ENCODE measurements at places on chromosomes 5 and 9. TPM values are rescaled to one million over a fixed set of nuclear protein-coding genes. Genes with fewer than 3 reads are reported as not detected.
A peak's percentile ranks its signal among the peaks of the same experiment; 100 is the strongest.

Gene EXOSC3
- total RNA-seq = 24.6 TPM

Gene ELOVL7
- total RNA-seq = 0.72 TPM

Gene PCDHA4
- 9.5 TPM for total RNA-seq

Gene PCDHA11
- 5.8 TPM for total RNA-seq

Gene KIAA1958
- total RNA-seq = 10.4 TPM

Gene C5orf34
- total RNA-seq = 3.3 TPM

DNA sequence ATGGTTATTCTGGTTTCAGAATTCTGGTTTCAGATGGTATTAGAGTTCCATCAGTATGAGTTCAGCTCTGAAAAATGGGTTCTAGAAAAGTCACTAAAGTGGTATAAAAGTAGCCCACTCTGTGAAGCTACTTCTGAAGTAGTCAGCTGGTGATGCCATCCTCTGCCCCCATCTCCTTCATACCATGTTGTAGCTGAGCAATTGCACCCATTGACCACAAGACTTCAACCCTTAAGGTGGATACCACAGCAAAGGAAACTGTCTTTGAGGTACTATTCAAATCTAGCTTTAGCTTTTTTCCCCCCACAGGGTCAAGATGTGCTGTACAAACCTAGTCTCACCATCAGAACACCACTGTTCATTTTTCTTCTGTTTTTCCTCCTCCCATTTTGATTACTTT is 444.9 kb downstream of the DMAC1 start:
- DNase-seq = no peak
- no peak overlapping the region for H3K4me3 ChIP-seq
- H3K27me3 ChIP-seq = peaks cover 4% of the 10 kb centered on the region
- no peaks in the 10 kb centered on the region for H3K36me3 ChIP-seq
- no peaks in the 10 kb centered on the region for H3K4me1 ChIP-seq
- no peak overlapping the region for H3K27ac ChIP-seq

GRCh38 chr5:170330568-170331054 is 33.0 kb upstream of the LCP2 start:
- H3K4me3 ChIP-seq = no peak overlapping the region
- no peaks in the 10 kb centered on the region for H3K4me1 ChIP-seq
- no peaks in the 10 kb centered on the region for H3K36me3 ChIP-seq

GRCh38 chr5:172766287-172767108 is 4.5 kb downstream of the DUSP1 start:
- H3K27ac ChIP-seq = peak overlapping the region; percentile 95
- H3K4me1 ChIP-seq = peaks cover 31% of the 10 kb centered on the region
- peak overlapping the region; percentile 96 for H3K4me3 ChIP-seq
- peak; percentile 83 for DNase-seq
- peaks cover 25% of the 10 kb centered on the region for H3K36me3 ChIP-seq

DNA sequence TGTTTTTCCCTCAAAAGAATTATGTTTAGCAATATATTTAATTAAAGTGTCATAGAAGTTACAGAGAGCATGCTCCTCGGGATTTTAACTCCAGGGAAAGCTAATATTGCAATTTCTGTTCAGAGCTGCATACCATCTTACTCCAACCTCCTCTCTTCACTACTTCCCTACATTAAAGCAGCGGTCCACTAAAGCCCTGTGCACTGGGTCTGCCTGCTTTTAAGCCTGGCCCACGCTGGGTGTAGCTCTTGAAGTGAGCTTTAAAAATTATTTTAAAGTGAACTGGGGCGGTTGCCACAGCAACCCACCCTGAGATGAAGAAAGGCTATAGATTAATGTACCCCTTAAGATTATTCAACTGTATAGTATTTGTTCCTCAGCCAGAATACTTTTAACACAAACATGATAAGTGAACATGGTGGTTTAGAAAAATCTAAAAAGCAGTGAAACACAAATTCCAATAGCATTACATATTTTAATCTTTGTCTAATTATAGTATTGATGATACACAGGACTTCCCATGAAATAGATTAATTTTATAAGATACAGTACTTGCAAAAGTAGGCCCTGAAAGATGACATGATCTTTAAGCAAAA is 3.9 kb upstream of the MEF2C start:
- no peak overlapping the region for H3K27ac ChIP-seq
- H3K4me3 ChIP-seq = no peak overlapping the region
- H3K4me1 ChIP-seq = no peaks in the 10 kb centered on the region
- H3K36me3 ChIP-seq = no peaks in the 10 kb centered on the region

GRCh38 chr5:137022043-137022442 is 477.1 kb downstream of the SPOCK1 start:
- H3K27me3 ChIP-seq = no peaks in the 10 kb centered on the region
- no peaks in the 10 kb centered on the region for H3K36me3 ChIP-seq
- no peak overlapping the region for H3K4me3 ChIP-seq
- no peak overlapping the region for H3K27ac ChIP-seq
- peaks cover 6% of the 10 kb centered on the region for H3K4me1 ChIP-seq

- H3K27me3 ChIP-seq = no peaks in the 10 kb centered on the region
- no peak for DNase-seq
- H3K4me1 ChIP-seq = no peaks in the 10 kb centered on the region
- no peak overlapping the region for H3K27ac ChIP-seq
Measured at GRCh38 chr5:171261361-171261760, 47.7 kb upstream of the TLX3 start.

- no peaks in the 10 kb centered on the region for H3K27me3 ChIP-seq
- no peaks in the 10 kb centered on the region for H3K4me1 ChIP-seq
- H3K4me3 ChIP-seq = no peak overlapping the region
- DNase-seq = no peak
Measured at GRCh38 chr5:117177302-117177701, 602.7 kb upstream of the SEMA6A start.

GRCh38 chr5:138354926-138355378 is 2.5 kb downstream of the KDM3B start:
- no peaks in the 10 kb centered on the region for H3K27me3 ChIP-seq
- DNase-seq = peak; percentile 82
- no peak overlapping the region for H3K27ac ChIP-seq
- H3K36me3 ChIP-seq = no peaks in the 10 kb centered on the region
- H3K4me3 ChIP-seq = peak overlapping the region; percentile 85

DNA sequence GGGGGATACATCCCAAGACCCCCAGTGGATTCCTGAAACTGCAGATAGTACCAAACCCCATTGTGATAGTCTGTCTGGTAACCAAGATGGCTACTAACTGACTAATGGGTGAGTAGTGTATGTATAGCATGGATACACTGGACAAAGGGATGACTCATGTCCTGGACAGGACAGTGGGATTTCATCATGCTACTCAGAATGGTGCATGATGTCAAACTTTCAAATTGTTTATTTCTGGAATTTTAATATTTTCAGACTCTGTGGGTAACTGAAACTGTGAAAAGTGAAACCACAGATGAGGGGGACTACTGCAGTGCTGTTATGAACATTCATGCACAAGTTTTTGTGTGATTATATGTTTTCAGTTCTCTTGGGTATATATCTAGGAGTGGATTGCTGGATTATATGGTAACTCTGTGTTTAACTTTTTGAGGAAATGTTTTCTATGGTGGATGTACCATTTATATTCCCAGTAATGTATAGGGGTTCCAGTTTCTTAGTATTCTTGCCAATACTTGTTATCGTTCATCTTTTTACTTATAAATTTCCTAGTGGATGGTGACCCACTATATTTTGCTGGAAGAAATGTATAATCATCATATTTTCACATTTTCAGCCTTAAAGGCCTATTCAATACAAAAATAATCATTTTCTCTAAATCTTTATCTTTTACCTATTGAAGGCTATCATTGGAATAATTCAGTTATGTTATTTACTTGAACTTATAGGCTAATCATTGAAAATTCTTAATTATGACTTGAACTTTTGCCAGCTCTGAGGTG is 140.9 kb downstream of the NR3C1 start:
- no peaks in the 10 kb centered on the region for H3K27me3 ChIP-seq
- H3K36me3 ChIP-seq = no peaks in the 10 kb centered on the region
- peak overlapping the region; percentile 77 for H3K27ac ChIP-seq
- peaks cover 4% of the 10 kb centered on the region for H3K4me1 ChIP-seq
- H3K4me3 ChIP-seq = no peak overlapping the region

GRCh38 chr9:91074866-91075265 is 273.2 kb downstream of the SYK start:
- H3K27me3 ChIP-seq = no peaks in the 10 kb centered on the region
- H3K4me3 ChIP-seq = no peak overlapping the region
- peaks cover 15% of the 10 kb centered on the region for H3K4me1 ChIP-seq
- H3K36me3 ChIP-seq = no peaks in the 10 kb centered on the region
- no peak overlapping the region for H3K27ac ChIP-seq

DNA sequence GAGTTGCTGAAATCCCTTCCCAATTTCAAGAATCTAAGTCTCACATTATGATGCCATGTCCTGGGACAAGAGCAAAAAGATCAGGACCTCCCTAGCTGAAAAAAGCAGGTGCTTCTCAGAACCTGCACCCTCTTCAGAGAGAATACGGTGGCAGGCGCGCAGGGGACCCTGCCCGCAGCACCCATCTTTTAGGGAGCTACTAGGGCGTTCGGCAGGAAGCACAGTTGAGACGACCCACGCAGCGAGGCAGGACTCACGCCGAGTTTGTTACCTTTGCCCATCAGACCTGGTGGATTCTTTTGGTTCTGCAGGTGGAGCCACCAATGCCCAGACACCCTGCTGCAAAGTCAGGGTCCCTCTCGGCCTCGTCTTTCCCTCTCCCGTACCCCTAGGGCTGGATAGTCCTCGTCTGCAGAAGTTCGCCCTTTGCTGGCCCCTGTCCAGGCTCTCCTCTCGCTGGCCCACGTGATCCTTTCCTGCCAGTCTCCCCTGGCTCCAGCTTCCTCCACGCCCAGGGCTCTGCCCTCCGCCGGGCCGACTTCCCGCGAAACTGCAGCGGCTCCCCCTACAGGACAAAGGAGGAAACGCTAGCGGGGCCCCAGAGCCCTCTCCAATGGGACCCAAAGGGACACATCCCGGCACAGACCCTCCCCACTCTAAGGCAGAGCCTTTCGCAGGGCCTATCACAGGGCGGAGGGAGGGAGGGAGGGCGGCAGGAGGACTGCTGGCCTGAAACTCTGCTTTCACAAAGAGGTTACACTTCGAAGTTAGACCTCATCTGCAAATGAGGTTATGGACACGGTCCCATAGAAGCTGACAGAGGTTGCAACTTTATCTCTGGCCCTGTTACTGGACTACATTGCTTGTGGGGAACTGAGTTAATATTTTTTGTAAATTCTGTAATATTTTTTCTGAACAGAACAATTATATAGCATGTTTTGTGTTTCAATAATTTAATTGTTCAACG is 28.8 kb downstream of the TMEM174 start:
- H3K4me1 ChIP-seq = no peaks in the 10 kb centered on the region
- H3K4me3 ChIP-seq = no peak overlapping the region
- DNase-seq = peak; percentile 32
- peaks cover 6% of the 10 kb centered on the region for H3K27me3 ChIP-seq
- no peak overlapping the region for H3K27ac ChIP-seq
- no peaks in the 10 kb centered on the region for H3K36me3 ChIP-seq

GRCh38 chr9:98263080-98263479 is 7.6 kb upstream of the TBC1D2 start:
- DNase-seq = no peak
- H3K27me3 ChIP-seq = no peaks in the 10 kb centered on the region
- no peak overlapping the region for H3K27ac ChIP-seq
- no peaks in the 10 kb centered on the region for H3K36me3 ChIP-seq
